T-helper 2 cell treated with Interferon-gamma antibody and Interleukin-4, amounts not matched to agents 5 μg/mL and 100 μg/mL, for 36 hours (primary cell): ENCODE measurements at places on chromosomes 7 and 10.

DNA sequence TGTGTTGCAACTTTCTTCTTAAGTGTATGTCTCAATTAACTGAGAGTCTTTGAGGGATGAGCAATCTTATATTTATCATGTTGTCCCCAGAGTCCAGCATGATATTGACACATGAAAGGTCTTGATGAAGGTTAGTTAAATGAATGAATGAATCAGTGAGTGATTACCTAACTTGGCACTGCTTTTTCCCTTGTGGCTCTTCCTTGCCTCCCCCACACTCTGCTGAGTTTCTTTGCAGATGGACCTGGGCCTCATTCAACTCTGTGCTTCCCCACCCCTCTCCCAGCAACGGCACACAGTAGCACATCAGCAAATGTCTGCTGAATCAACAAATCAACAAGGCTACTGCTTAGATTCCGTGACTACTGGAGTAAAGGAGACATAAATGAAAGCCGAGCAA is 235.1 kb upstream of the CXCL12 start:
- H3K27me3 ChIP-seq = no peaks in the 10 kb centered on the region
- no peaks in the 10 kb centered on the region for H3K36me3 ChIP-seq
- H3K4me3 ChIP-seq = no peak overlapping the region
- no peaks in the 10 kb centered on the region for H3K4me1 ChIP-seq

DNA sequence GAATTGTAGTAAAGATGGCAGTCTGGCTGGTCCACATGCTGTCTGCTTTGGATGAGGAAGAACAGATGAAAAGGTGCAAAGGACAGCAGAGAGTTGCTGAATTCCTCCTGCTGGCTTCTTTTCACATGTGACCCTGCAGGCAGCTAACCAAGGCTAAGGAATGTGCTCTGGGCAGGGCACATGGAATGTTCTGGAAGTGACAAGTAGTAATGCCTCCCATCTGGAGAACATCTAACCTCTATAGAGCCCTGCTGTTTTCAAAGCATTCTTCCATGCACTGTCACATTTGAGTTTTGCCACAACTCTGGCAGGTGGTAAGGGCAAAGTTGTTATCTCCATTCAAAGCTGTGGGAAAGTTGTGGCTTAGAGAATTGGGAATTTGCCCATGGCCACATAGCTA is 208.8 kb downstream of the STK31 start:
- no peak overlapping the region for H3K4me3 ChIP-seq
- H3K27ac ChIP-seq = no peak overlapping the region
- DNase-seq = no peak
- no peaks in the 10 kb centered on the region for H3K36me3 ChIP-seq
- peaks cover 10% of the 10 kb centered on the region for H3K27me3 ChIP-seq

DNA sequence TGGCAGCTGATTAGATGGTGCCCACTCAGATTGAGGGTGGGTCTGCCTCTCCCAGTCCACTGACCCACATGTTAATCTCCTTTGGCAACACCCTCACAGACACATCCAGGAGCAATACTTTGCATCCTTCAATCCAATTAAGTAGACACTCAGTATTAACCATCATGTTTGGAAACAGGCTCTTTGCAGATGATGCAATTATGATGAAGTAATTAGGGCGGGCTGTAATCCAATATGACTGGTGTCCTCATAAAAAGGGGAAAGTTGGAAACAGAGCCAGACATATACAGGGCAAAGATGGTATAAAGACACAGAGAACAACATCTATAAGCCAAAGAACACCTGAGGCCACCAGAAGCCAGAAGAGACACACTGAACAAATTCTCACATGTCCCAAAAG is 658.6 kb downstream of the CCSER2 start:
- H3K36me3 ChIP-seq = no peaks in the 10 kb centered on the region
- H3K4me1 ChIP-seq = no peaks in the 10 kb centered on the region
- no peak overlapping the region for H3K27ac ChIP-seq
- no peak for DNase-seq

- no peaks in the 10 kb centered on the region for H3K27me3 ChIP-seq
- H3K4me1 ChIP-seq = no peaks in the 10 kb centered on the region
- DNase-seq = no peak
- H3K4me3 ChIP-seq = no peak overlapping the region
- peaks cover 11% of the 10 kb centered on the region for H3K36me3 ChIP-seq
These were observed 76.3 kb upstream of the CAMK2B start for GRCh38 chr7:44401692-44402091.

- H3K27me3 ChIP-seq = no peaks in the 10 kb centered on the region
- no peak for DNase-seq
- no peaks in the 10 kb centered on the region for H3K4me1 ChIP-seq
- no peak overlapping the region for H3K4me3 ChIP-seq
These were observed 106.9 kb upstream of the GNAI1 start for GRCh38 chr7:80027611-80028173.

- DNase-seq = no peak
- no peak overlapping the region for H3K27ac ChIP-seq
- H3K36me3 ChIP-seq = no peaks in the 10 kb centered on the region
- H3K27me3 ChIP-seq = no peaks in the 10 kb centered on the region
These were observed 73.3 kb upstream of the NKX6-2 start for GRCh38 chr10:132859084-132859855.

DNA sequence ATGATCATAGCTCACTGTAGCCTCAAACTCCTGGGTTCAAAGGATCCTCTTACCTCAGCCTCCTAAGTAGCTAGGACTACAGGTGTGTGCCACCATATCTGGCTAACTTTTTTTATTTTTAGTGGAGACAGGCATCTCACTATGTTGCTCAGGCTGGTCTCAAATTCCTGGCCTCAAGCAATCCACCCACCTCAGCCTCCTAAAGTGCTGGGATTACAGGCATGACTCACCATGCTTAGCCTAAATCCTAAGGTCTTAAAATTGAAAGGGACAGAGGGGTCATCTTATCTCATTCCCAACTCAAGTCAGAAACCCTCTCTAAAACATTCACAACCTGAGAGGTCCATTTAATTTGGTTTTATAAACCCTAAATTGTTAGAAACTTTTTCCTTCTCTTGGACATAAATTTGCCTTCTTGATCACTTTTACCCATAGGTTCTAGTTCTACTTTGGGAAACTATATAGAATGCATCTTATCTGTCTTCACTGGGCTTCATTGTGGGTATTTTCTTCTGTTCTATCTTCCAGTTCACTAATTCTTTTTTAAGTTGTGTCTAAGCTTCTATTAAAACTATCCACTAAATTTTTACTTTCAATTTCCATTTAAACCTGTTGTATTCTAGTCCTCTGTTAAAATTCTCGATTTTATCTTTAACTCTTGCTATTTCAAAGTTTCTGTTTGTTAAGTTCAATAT is 183.4 kb upstream of the KAT6B start:
- no peaks in the 10 kb centered on the region for H3K27me3 ChIP-seq
- no peak for DNase-seq
- no peak overlapping the region for H3K4me3 ChIP-seq
- peaks cover 10% of the 10 kb centered on the region for H3K36me3 ChIP-seq

DNA sequence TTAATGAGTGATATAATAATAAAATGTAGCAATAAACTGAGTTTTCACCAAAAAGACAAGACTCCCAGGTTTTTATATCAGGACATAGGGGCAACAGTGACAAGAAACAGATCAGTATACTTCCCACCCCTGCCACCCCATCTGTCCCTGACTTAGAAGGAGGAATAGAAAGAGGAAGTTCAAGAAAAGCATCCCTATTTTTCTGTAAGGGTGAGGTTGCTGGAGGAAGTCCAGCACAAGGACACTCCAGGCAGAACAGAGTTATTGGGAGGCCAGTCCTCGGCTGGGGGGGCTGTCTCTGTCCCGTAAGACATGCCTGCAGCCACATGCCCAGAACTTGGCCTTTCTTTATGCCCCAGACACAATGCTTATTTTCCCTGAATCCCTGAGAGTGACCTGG is 16.5 kb upstream of the TLX1 start:
- no peak for DNase-seq
- no peaks in the 10 kb centered on the region for H3K4me1 ChIP-seq
- no peak overlapping the region for H3K27ac ChIP-seq

GRCh38 chr7:92447345-92448204 is at the start of gene GATAD1:
Gene GATAD1 (plus strand): TSS chr7:92447482. CDS start chr7:92447730, 248 bp downstream.
- peaks cover 1% of the 10 kb centered on the region for H3K27me3 ChIP-seq
- H3K27ac ChIP-seq = peak within 1 kb of the TSS; percentile 94
- DNase-seq = peak; percentile 81
- peak within 1 kb of the TSS; percentile 95 for H3K4me3 ChIP-seq

DNA sequence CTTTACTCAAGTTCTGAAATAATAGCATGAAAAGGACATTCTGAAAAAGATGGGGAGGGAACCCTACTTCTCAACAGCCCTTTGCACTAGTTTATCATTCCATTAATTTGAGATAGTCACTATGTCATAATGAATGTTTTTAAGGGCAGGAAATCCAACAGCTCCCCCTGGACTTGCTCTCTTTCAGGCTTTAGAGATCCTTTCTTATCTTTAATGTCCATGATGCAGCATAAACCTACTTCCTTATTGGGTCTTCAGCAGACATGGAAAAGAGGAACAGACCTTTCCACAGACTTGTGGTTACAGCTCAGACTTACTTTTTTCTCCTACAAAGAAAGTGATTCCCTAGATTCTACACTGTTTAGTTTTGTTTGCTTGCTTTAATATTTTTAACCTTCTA is 87.3 kb downstream of the IDE start:
- no peaks in the 10 kb centered on the region for H3K4me1 ChIP-seq
- H3K36me3 ChIP-seq = peaks cover 49% of the 10 kb centered on the region
- H3K27me3 ChIP-seq = no peaks in the 10 kb centered on the region

GRCh38 chr7:116315293-116315692 is 105.0 kb downstream of the TES start:
- peaks cover 7% of the 10 kb centered on the region for H3K27me3 ChIP-seq
- no peaks in the 10 kb centered on the region for H3K4me1 ChIP-seq
- no peak for DNase-seq
- H3K4me3 ChIP-seq = no peak overlapping the region
- no peak overlapping the region for H3K27ac ChIP-seq
